ENCODE measurements at places on chromosomes 2 and 18.

DNA sequence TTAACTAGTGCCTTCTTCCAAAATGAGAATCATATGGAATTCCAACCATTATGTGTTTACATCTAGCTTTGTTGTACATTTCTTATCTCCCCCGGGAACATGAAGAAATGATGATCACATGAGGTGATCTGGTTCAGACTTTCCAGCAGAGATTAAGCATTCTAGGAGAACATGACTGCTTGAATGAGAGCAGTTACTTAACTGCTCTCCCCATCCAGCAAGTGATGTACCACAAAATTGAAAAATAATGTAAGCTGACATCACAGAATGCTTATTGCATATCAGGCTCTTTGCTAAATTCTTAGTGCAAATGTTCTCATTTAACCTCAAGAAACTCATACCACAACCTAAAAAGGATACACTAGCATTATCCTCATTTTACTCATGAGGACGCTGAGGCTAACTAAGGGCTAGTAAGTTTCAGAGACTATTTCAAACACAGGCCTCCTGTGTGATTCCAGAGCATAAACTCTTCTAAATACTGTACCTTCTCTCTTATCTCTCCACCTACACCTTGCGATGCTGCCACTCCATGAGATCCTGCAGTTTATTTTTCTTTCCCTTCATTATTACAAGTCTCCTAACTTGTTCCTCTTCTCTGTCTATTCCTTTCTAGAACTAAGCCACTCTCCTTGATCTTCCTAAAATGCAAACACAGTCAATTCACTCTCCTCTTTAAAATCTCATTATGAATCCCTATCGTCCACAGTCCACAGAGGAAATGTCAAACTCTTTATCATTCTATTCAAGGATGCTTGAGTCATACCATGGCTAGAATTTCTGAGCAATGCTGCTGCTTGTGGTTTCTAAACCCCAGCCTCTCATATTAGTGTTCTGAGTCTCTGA is 1224.8 kb upstream of the ZEB2 start:
- DNase-seq, result no peak

DNA sequence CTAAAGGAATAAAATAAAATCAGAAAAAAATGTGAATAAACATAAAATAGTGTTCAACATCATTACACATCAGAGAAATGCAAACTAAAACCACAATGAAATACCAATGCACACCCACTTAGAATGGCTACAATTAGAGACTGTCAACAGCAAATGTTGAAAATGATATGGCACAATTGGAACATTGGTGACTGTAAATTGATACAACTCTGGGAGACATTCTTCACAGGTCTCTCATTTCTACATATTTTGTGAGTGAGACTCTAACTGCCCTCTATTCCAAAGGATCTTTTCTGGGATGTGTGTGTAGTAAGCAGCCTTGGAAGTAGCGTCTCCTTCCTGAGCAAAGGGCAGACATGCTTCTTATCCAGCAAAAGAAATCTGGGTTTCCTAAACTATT is 323.0 kb downstream of the FBXO15 start:
- DNase-seq, result no peak

DNA sequence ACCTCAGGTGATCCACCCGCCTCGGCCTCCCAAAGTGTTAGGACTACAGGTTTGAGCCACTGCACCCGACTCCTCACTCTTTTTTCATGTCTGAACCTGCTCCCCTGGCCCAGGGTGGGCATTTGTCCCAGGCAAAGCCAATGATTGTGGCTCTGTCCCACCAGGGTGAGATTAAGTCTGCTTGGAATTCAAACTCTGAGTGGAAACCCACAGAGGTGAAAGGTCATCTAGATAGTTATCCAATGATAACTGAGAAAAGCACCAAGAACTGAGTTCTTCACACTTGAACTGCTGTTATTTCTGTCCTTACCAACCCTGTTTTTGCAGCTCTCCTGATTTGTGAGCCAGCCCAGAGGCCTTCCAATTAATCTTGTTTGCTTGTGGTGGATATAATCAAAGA is 62.4 kb upstream of the ACVR1 start:
- DNase-seq, result no peak

DNA sequence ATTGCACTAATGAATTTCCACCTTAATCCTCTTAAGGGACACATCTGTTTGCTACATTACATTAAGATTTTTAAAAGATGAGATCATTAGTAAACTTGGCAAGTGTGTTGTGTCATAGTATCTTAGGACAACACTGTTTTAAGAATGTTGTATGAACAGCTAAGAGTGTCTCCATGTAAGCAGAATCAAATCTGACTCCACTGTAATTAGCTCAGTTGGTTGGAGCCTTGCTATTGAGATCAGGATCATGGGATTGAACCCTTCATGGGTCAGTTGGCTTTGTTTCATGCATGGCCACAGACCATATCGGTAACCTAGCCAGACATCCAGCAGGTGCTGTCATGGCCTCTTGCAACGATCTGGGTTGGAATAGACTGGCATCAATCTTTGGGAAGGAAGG is 5.2 kb downstream of the FHOD3 start:
- no peak for DNase-seq

DNA sequence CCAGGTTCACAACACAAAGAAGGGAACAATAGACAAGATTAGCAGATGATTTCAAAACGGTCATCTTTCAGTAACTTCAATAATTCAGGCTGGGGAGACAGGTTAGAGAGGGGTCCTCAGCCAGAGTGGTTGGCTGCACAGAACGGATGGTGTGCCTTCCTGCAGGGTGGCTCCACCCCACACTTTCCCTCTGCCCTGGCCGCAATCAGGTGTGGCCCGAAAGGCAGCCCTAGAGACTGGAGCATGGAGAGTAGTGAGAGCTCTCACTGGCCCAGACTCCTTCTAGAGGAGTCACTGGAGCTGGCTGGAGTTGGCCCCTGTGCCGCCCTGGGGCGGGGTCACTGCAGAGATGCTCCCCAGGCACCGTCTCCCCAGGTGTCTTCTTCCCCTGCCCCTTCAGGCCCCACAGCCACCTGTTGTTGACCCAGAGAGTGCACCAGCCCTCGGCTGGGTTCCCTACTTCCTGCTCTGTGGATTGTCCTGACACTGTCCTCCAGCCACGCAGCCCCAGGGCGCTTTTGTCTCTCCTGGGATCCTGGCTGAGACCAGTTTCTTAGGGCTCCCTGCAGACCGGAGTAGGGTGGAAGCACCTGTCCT is 126.8 kb downstream of the PXDN start:
- no peak for DNase-seq

DNA sequence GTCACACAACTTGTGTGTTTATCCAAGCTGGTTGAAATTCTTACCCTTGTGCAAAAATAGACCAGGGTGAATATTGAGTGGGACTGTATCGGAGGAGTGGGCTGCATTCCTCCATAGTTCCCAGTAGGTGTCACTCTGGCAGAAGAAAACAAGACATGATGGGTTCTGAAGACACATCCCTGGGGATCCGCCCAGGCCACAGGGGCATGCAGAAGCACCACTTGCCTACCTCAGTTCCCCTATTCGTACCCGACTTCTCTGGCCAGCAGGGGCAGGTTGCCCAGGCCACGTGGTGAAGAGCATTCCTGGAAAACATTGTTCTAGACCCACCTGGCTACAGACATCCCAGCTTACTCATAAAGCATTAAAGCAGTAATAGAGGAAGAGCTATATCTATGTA is 168.2 kb downstream of the FAM210A start:
- DNase-seq, result no peak

- DNase-seq, result no peak
Measured at GRCh38 chr2:168432565-168433186, 23.4 kb upstream of the CERS6 start.

GRCh38 chr18:49399003-49399402 is 61.4 kb downstream of the DYM start:
- DNase-seq, result no peak
